SK-N-MC (cell line): ENCODE measurements at places on chromosomes 2 and 18.

GRCh38 chr18:79729611-79730010 is 50.0 kb downstream of the CTDP1 start:
- DNase-seq = no peak

- DNase-seq = no peak
These were observed 70.1 kb upstream of the BZW1 start for GRCh38 chr2:200741468-200742202.

DNA sequence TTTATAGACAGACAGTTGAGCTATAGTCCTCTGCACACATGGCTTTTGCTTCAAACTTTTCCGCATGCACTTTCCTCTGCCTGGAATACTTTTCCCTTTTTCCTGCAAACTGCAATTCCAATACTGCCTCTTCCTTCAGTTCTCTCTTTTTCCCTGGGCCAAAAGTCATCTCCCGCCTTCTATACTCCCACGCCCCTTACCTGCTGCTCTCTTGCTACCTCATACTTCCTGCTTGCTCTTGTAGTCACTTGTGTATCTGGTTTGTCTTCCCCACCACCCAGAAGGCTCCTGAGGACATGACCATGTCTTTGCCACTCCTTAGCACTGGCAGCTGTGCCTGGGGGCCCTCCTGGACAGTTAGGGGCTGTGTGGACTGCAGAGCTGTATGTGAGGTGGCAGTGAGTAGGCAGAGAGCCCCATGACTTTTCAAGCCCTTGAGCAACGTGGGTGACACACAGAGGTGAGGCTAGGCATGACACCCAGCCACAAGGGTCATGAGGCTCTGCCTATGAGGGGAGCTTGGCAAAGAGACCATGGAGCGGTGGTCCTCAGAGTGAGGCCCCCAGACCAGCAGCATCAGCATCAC is 23.2 kb downstream of the SPEG start:
- DNase-seq = no peak

DNA sequence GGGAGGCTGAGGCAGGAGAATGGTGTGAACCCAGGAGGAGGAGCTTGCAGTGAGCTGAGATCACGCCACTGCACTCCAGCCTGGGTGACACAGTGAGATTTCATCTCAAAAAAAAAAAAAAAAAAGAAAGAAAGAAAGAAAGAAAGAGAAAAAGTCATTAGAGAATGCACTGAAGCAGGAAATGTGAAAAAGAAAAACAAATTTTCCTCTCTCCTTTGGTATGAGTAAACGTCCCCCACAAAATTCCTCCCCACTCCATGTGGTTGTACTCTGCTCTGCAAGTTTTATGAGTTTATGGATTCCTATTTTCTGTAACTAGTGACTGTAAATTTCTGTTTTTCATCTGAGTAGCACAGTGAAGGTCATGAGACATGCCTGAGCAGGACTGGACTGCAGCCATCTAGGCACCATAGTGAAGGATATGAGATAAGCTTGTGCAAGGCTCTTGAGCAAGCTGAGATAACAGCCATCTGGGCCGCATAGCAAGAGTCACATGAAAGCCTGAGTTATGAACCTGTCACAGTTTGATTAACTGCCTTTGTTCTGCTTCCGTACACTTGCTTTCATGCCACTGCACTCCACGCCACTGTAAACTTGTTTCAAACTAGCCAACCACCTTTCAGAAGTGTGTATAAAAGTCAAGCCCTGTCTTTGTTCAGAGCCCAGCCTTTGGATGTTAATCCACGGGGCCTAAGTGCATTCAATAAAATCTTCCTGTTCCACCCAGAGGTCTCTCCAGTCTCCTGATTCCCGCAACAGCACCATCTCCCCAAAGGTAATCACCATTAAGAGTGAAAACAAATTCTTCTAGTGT is 50.2 kb downstream of the SKA1 start:
- no peak for DNase-seq

- no peak for DNase-seq
These were observed 33.6 kb downstream of the LYPD6 start for GRCh38 chr2:149363958-149364357.

DNA sequence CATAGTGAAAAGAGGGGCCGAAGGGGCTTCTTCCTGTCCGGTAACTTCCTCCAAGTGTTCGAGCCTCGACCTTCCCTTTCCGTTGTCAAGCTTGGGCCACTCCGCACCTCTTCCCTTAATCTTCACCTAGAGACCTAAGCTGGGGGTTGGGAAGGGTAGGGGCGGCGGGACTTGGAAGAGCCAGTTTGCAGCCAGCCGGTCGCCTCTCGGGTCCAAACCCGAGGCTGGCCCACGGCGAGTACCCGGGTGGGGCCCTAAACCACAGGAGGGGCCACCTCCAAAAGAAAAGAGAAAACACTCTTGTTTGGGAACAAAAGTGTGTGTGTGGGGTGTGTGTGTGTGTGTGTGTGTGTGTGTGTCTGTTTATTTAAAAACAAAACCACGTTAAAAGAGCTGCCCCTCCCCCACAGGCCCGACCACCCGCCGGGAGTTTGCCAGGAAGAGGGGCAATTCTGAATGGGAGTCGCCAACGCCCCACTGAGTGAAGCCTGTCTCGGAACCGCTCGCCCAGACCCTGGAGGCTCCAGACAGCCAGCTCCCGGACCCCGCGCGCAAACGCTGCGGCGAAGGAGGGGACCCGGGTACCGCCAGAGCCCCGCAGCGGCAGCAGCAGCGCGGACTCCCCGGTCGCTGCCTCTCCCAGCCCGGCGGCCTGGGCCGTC is 488 bp upstream of the RHOB start:
- DNase-seq = no peak

DNA sequence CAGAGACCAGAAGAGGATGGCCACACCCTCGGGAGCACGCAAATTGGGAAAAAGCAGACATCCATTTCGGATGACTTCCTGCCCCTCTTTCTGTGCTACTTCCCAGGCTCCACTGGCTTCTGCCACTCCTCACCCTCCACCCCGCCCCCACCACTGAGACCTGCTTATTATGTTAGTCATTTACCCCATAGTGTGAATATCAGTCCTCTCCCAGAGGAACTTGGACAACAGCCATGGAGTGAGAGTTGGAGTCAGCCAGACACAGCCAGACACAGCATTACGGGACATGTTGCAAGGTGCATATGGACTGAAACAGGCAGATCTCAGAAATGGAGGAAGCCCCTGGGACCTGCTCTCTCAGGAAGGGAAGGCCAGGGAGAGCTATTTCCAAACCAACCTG is 51.8 kb downstream of the CTIF start:
- DNase-seq = no peak

DNA sequence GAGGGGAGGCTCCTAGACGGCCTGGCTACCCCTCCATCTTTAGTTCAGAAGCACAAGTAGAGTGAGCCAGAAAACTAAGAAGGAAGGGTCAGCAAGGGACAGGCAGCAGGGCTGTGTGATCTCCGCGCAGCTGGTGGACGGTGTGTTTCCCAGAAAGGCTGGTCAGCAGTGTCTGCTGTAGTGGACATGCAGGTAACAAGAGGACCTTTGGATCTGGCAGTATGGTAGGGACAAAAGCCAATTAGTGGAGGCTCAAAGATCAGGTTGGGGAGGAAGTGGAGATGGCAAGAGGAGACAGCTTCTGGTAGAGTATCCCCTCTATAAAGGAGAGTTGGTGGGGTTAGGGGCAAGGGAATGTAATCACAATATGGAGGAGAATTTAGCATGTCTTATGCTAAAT is 95.1 kb downstream of the NCK2 start:
- no peak for DNase-seq

DNA sequence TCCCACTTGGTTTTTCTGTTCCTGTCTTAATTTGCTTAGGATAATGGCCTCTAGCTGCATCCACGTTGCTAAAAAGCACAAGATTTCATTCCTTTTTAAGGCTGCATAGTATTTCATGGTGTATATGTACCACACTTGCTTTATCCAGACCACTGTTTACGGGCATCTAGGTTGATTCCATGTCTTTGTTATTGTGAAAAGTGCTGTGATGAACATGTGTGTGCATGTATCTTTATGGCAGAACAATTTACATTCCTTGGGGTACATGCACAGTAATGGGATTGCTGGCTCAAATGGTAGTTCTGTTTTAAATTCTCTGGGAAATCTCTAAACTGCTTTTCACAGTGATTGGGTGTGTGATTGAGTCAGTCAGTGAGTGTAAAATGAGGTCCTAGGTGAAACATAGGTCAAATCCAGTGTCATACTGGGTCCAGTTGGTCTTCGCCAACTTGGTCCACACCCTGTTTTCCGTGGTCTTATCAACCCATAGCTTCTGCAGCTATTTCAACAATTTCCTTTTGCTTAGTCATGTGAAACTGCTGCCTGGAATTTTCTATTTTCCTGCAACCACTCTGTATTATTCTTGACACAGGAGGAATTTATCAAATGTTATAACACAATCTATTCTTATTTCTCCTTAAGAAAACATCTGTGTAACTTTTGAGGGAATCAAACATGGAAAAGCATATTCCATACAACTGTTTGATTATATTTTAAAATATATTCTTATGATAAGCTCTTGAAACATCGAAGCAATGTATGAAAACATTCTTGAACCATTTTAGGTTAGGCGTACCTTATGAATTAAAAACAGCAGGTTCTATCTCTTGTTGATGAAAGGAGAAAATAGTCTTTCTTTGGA is 82.9 kb downstream of the ADCYAP1 start:
- DNase-seq = no peak

DNA sequence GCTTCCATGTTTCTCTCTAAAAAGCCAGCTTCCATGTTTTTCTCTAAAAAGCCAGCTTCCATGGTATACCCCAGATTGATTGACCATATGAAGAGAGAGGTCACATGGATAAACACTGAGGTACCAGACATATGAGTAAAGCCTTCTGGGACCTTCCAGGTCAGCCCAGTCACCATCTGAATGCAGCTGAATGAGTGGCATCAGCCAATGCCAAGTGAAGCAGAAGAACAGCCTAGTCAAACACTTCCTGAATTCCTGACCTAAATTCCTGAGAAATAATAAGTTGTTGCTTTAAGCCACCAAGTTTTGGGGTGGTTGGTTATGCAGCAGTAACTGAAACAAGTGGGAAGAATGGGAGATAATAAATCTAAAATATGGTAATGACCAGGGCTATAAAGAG is 5.7 kb upstream of the ALS2 start:
- no peak for DNase-seq

- no peak for DNase-seq
These were observed 396.5 kb downstream of the CCDC85A start for GRCh38 chr2:56580242-56580641.

DNA sequence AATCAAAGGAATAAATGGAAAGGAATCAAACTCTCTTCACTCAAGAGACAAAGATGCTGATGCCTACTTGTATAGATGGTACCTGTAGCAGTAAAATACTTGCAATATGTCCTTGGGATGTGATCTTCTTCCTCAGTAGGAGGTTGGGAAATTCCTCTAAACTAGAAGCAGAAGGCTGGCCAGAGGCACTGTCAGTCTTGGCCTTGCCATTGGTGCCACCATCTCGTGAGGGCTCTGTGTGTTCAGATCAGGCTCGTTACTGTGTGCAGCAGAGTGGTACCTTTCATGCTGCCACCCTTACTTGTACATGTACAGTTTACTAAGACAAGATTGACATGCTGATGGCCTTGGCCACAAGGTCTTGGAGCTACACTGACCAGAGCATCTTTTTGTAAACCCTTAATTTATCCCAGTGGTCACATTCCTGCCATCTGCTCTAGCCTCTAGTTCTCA is 169.0 kb downstream of the MYCN start:
- no peak for DNase-seq

DNA sequence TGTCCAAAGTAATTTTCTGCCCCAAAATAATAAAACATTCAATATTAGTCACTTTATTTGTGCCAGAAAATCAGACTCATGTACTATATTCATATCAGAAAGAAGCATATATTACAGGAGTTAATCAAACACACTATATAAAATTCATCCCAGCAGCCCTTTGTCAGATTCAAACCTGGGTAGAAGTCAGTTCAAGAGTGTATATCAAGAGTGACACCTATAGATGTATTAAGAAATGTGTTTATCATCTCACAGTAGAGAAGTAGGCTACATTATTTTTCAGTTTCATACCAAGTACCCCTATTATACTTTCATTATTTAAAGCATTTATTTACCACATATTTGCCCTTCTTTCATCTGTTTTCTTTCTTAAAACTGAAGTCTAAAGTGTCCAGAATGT is 193.2 kb upstream of the DDX18 start:
- DNase-seq = no peak

GRCh38 chr2:216015722-216016464 is 2.5 kb upstream of the MREG start:
- no peak for DNase-seq

GRCh38 chr2:142525720-142526119 is 351.7 kb upstream of the KYNU start:
- DNase-seq = no peak

- no peak for DNase-seq
These were observed 49.7 kb upstream of the CD28 start for GRCh38 chr2:203656522-203657287.

GRCh38 chr2:68907232-68907919 is 36.2 kb upstream of the BMP10 start:
- no peak for DNase-seq

DNA sequence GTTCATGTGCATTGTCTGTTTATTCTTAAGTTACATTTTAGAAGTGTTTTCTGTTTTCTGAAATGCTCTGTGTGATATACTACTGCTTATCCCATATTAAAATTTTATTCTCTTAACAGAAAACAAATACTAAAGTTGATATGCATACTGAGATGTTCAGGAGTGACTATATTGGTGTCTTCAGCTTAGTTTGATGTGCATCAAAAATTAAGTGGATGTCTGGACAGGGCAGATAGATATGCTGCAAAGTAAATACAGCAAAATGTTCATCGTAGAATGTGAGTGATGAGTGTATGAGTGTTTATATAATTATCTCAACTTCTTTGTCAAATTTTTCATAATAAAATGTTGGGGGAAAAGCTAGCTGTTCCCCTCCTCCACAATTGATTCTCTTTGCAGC is 13.2 kb downstream of the VAPA start:
- DNase-seq = no peak

- DNase-seq = no peak
These were observed 69.1 kb upstream of the CTDP1 start for GRCh38 chr18:79610461-79611039.

GRCh38 chr2:149800624-149801542 is 213.3 kb upstream of the MMADHC start:
- DNase-seq = no peak

GRCh38 chr2:172804423-172804822 is 68.8 kb downstream of the RAPGEF4 start:
- DNase-seq = no peak

DNA sequence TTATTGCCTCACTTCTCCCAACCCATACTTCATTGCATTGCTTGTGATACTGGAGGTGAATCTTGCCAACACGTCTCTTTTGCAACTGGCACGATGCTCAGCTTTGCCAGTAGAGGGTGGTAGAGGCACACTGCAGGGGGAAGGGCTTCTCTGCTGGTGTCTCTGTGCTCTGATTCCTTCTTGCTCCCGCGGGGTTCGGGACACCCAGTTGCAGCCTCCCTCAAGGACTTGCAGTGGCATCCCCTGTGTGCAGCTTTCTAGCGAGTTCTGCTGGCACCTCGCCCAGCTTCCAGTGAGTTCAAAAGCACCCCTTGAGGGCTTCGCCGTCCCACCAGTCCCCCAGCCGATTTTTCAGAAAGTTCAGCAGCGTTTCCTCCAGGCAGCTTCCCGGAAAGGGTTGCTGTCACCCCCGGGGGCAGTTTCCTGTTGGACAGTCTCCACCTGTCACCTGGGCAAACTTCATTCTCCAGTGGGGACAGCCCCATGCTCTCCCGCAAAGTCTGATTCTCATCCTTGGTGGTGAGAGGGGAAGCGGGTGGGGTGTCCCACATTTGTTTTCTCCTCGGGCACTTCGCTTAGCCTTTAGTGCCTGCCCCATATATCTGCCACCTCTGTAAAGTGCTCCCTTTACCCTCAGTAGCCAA is 35.4 kb upstream of the EN1 start:
- peak; percentile 40 for DNase-seq
